Endothelial cell (in vitro differentiated cells): ENCODE measurements at places on chromosomes 2 and 18. TPM values are rescaled to one million over a fixed set of nuclear protein-coding genes. Genes with fewer than 3 reads are reported as not detected.

GRCh38 chr2:64763126-64763525 lies 109.4 kb upstream of the SERTAD2 start:
- no peak overlapping the region for H3K4me3 ChIP-seq
- no peaks in the 10 kb centered on the region for H3K4me1 ChIP-seq
- no peak for DNase-seq
- H3K36me3 ChIP-seq: no peaks in the 10 kb centered on the region
- peaks cover 1% of the 10 kb centered on the region for H3K27me3 ChIP-seq
- H3K27ac ChIP-seq: no peak overlapping the region

GRCh38 chr18:32509111-32509510 lies 38.4 kb upstream of the GAREM1 start:
- DNase-seq: no peak
- no peaks in the 10 kb centered on the region for H3K4me1 ChIP-seq
- no peak overlapping the region for H3K4me3 ChIP-seq
- H3K27ac ChIP-seq: no peak overlapping the region

The PSD4 gene
- total RNA-seq: 1.9 TPM

- peaks cover 10% of the 10 kb centered on the region for H3K4me1 ChIP-seq
- H3K27ac ChIP-seq: no peak overlapping the region
- no peaks in the 10 kb centered on the region for H3K36me3 ChIP-seq
- H3K4me3 ChIP-seq: no peak overlapping the region
- DNase-seq: no peak
These were observed 22.5 kb upstream of the ACVR1 start for GRCh38 chr2:157898591-157898996.

- DNase-seq: no peak
- no peak overlapping the region for H3K27ac ChIP-seq
- no peak overlapping the region for H3K4me3 ChIP-seq
- peaks cover 3% of the 10 kb centered on the region for H3K36me3 ChIP-seq
- H3K27me3 ChIP-seq: peaks cover 1% of the 10 kb centered on the region
These were observed 47.3 kb upstream of the NDUFV2 start for GRCh38 chr18:9055185-9055584.

DNA sequence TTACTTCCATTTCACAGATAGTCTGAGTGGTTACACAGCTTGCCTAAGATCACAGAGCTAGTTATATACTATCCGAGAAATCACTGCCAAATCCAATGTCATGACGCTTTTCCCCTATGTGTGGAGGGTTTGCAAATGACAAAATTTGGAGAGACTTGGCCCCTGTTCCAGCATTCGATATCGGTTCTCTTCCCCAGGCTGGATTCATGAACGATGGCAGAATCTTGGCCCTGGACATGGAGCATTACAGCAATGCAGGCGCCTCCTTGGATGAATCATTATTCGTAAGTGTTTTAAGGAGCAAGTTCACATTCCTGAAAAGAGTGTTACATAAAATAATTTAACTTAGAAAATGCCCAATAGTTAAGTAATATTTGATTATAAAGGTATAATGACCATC lies 55.1 kb downstream of the AOX1 start:
- H3K4me3 ChIP-seq: no peak overlapping the region
- DNase-seq: no peak
- no peak overlapping the region for H3K27ac ChIP-seq
- H3K4me1 ChIP-seq: no peaks in the 10 kb centered on the region
- H3K36me3 ChIP-seq: no peaks in the 10 kb centered on the region

The CYP27C1 gene
- total RNA-seq: 6.4 TPM

The ZBTB14 gene
- total RNA-seq: 23.2 TPM

DNA sequence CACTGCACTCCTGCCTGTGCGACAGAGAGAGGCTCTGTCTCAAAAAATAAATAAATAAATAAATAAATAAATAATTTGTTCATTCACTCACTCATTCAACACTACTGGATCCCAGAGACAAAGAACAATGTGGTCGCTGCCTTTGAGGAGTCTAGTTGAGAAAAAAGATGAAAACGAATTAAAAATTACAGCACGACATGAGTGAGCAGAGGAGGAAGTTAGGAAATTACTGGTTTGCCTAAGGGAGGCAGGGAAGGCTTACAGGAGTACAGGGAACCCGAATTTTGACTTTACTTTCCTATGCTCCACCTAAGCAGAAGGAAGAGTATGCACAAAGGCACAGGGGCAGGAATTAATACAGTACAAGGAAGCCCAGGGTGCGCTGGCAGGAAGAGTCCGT lies 4.2 kb upstream of the KCMF1 start:
- no peak overlapping the region for H3K27ac ChIP-seq
- H3K27me3 ChIP-seq: peaks cover 17% of the 10 kb centered on the region
- H3K4me1 ChIP-seq: peaks cover 26% of the 10 kb centered on the region
- H3K4me3 ChIP-seq: no peak overlapping the region
- DNase-seq: no peak

GRCh38 chr2:178385595-178386148 lies 65.3 kb downstream of the PRKRA start:
- H3K27ac ChIP-seq: no peak overlapping the region
- H3K27me3 ChIP-seq: peaks cover 4% of the 10 kb centered on the region
- H3K36me3 ChIP-seq: no peaks in the 10 kb centered on the region
- no peak for DNase-seq
- H3K4me3 ChIP-seq: no peak overlapping the region

DNA sequence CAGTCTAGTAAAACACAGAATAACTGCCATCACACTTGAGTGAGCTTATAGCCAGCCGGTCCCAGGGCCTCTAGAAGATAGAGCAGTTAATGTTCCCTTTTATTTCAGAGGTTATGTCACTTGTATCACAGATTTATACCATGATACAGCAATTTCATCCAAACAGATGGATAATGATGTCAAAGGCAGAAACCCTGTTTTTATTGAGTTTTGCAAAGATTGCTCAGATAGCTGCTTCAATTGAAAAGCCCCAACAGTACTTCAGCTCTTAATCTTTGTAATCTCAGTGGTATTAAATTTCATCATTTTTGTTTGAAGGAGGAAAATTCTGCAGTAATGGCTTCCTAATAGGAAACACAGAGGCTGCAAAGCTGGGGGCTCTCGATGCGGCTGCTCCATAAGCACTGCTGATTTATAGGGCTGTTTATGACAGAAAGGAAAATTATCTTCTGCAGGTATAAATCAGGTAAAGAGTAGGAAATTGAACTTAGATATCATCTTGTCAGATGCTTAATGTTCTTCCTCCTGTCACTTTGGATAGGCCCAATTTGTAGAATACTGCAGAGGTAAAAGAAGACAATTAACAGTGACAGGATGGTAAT lies 112.3 kb downstream of the LNPK start:
- DNase-seq: no peak
- H3K36me3 ChIP-seq: no peaks in the 10 kb centered on the region
- no peak overlapping the region for H3K27ac ChIP-seq
- no peaks in the 10 kb centered on the region for H3K27me3 ChIP-seq
- no peak overlapping the region for H3K4me3 ChIP-seq

The SPEG gene
- total RNA-seq: 6.1 TPM
